Muscle of arm (tissue), 14 donors: ENCODE measurements at places on chromosomes 2 and 18. TPM values are rescaled to one million over a fixed set of nuclear protein-coding genes. Genes with fewer than 3 reads are reported as not detected.

DNA sequence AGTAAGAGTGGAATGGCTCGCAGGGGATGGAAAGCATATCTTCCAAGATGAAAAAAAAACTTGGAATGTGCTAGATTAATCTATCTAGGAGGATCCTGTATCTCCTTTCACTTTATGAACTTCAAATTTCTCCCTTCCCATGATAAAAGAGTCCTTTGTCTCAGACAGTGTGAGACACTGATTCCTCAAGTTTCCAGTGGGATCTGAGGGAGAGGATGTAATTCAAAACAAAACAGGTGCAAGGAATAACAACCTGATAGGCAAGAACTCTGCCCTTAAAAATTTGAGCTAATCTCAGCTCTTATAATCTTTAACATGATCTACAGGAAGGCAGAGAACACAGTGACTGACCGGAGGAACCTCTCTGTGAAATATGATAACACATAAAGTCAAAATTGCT lies 162.0 kb upstream of the ZFP36L2 start:
- DNase-seq: no peak

Gene PLEK
- 9.5 TPM for polyA plus RNA-seq

DNA sequence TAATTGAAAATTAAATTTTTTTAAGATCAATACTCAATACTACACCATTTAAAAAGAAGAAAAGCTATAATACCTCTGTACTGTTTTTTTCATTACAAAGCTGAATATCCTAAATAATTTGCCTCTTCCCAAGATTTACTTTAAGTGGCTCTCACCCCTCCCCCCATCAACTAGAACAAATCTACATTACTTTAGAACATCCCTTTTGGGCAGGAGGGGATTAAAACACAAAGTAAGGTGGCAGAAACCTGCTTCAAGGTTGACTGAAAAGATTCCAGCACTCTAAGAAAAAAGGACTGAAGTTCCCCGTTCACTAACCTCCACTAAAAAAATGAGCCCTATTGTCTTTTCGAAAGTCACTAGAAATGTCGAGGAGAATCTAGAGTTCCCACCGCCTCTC lies 42.3 kb downstream of the SLC38A11 start:
- no peak for DNase-seq

DNA sequence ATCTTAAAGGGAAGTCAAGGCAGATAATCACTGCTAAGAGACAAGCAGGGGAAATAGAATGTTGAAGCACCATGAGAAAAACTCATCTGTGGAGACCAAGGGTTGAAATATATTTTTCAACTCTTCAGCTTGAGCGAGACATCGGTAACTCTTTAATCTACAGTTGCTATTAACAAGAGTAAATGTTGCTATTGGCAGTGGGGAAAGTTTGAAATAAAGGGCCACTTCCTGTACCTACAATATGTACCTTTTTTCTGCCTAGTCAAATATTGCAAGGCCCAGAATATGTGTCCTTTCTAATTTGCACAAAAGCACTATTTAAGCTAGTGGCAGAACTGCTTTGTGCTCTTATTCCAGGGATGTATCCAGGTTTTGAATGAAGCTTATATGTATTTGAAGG lies 65.8 kb downstream of the EFEMP1 start:
- no peak for DNase-seq

GRCh38 chr18:35581898-35582641 lies 530 bp downstream of the GALNT1 start:
- DNase-seq: peak; percentile 27

DNA sequence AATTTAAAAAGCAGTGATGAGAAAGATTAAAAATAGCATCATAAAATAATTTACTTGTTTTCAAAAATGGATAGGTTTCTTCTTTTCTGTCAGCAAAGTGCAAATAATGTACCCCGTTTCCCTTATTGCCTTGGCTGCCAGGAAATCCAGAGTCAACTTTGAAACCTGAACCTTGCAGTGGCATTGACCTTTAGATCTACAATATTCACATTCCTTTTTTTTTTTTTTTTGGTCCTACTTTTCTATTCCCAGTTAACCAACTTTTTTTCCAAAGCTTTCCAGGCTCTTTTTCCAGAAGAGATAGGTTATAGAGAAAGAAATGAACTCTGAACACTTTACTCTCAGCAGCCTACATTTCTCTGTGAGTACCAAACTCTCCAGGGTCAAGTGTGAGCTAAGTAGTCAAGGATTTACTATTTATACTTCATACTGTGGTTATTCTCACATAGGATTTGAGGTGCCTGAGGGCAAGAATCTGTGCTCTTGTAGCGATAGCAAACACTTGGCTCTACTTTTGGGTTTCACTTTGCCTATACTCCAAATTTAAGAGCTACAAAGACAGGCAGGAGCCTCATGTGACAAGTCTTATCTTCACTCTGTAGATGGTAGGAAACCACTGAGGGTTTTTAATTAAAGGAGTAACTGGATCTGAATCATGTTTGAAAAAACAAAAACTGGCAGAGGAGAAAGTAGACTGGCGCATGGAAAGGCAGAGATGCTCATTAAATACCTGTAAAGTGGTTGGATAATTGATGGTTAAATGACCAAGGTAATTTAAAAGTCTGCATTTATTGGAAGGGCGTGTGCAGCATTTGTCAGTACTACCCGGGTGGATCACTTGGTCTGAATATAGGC lies 63.2 kb upstream of the TMEM17 start:
- DNase-seq: no peak

Gene SLC9A4
- not detected for polyA plus RNA-seq

DNA sequence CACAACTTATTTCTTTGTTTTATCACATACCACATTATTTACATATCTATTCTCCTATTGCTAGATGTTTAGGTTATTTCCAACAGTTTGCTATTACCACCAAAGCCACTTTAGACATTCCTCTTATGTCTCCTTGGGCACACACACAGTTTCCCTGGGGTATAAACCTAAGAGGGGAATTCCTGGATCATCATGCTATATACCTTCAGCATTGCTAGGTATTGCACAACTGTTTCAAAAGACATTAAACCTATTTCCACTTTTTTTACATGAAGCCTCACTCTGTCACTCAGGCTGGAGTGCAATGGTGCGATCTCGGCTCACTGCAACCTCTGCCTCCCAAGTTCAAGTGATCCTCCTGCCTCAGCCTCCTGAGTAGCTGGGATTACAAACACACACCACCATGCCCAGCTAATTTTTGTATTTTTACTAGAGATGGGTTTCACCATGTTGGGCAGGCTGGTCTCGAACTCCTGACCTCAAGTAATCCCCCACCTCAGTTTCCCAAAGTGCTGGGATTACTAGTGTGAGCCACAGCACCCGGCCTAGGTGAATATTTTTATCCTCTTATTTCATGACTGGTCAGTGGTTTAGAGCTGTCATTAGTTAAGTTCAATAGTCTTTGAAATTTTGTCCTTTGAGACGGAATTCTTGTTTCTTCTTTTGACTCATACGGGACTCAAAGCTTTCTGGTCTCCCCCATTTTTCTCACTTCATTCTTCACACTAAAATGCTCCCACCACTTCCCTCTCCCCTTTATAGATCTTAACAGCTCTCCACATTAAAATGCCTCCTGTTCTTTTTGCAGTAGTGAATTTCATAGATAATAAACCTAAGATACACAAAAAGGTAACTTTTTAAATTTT lies 30.3 kb downstream of the SULT1C4 start:
- no peak for DNase-seq

GRCh38 chr2:28687640-28688385 lies 63.8 kb upstream of the PPP1CB start:
- DNase-seq: no peak

Gene CMPK2
- polyA plus RNA-seq: 3.9 TPM

Gene TMEM17
- polyA plus RNA-seq: 2.5 TPM

Gene RTKN
- 44.5 TPM for polyA plus RNA-seq

DNA sequence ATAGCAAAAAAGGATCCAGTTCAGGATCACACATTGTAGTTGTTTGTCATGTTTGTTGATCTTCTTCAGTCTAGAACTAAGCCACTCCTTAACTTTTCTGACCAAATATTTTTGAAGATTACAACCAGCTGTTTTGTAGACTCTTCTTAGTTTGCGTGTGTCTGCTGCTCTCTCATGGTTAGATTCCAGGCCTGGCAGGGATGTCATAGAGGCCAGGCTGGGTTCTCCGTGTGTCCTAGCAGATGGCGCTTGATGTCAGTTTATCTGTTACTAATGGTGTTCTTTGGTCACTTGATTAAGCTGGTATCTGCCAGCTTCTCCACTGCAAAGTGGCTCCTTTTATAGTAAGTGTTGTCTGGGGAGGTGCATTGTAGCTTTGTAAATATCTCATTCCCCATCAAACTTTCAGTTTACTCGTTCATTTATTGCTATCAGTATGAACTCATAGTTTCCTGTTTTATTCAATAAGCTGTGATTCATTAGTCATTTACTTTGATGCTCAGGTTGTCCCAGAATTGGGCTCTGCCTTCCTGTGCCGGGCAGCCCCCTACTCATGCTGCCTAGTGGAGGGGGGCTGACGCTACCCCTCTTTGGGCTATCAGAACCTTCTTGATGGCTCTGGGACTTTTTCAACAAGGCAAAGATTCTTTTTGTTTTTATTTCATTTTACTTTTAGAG lies 42.1 kb downstream of the GRHL1 start:
- DNase-seq: no peak
